Activated CD4-positive, CD25-positive, alpha-beta regulatory T cell treated with anti-CD3 and anti-CD28 coated beads, Interleukin-2, amount 50 U/mL, for 72 hours (primary cell): ENCODE measurements at places on chromosomes 3 and 15.

GRCh38 chr15:71568227-71568626, 242.1 kb upstream of the NR2E3 start:
- DNase-seq: no peak

DNA sequence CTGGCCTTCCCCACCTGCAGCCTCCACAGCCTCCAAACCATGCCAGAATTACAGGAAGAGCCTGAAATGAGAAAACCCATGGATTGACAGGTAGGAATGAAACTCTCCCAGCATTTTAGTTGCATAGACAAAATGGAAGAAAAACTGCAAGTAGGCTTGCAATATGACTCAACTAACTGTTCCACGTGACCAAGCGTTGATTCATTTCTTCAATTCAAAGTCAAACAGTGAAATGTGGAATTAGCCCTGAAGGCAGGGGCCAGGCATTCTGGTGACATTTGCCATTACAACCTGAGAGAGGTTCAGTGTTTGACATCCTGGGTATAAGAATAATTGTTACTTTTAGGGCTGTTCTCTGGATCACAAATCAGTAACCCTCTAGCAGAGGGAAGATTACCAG, 676.5 kb upstream of the CFAP20DC start:
- DNase-seq: no peak

DNA sequence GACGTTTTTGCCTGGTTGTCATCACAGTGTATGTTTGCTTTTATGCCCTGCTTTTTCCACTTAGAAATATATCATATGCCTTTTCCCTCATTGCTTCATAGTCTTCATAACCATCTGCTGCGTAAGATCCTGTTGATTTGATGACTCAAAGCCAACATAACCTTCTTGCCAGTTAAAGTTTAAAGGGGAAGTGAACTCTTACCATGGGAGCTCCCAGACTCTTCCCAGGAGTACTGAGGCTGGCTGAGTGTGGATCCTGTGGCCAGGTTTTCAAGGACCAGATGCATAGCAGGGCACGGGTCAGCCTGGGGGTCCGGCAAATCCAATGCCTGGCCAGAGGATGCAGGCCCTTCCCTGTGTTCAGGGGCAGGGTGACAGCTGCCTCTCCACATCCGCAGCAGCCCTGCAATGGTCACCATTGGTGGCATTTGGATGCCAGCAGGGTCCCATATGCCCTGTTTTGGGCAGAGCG, 42.0 kb upstream of the SACM1L start:
- no peak for DNase-seq

- DNase-seq: no peak
These were observed 87.5 kb upstream of the DAZL start for GRCh38 chr3:16692486-16693344.

DNA sequence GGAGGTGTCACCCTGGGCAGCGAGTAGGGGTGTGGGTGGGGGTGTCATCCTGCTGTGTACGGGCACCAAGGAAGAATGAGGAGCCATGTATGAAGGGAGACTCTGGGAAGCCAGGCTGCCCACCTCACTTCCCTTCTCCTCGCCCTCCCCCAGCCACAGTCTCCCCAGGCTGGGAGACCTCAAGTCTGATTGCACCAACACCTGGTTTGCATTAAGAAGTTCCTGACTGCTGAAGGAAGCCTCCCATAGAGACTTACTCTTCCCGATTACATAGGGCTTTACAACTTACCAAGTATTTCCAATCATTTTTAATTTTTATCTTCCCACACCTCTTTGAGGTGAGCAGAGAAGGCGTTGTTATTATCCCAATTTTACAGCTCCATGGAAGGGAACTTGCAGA, 29.5 kb upstream of the SMAD3 start:
- no peak for DNase-seq

DNA sequence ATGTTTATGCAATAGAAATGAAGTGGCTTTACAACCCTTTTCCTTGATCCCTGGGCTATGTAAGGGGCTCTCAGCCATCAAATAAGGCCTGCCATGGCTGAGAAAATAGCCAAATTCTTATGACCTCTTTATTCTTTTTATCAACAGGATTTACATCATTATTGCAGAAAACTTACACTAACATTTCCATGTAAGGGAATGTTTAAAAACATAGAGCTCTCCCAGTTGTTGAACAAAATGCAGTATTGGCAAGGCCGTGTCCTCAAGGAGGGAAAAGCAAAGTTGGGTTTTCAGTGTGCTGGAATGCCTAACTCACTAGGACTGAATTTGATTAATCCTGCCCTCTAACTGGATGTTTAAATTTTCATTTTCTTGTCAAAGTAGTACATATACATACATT, 22.3 kb downstream of the NR2C2 start:
- DNase-seq: no peak

GRCh38 chr3:99315896-99316295, 322.5 kb upstream of the COL8A1 start:
- DNase-seq: no peak

- DNase-seq: no peak
These were observed 299.5 kb downstream of the GAP43 start for GRCh38 chr3:115922681-115923347.

DNA sequence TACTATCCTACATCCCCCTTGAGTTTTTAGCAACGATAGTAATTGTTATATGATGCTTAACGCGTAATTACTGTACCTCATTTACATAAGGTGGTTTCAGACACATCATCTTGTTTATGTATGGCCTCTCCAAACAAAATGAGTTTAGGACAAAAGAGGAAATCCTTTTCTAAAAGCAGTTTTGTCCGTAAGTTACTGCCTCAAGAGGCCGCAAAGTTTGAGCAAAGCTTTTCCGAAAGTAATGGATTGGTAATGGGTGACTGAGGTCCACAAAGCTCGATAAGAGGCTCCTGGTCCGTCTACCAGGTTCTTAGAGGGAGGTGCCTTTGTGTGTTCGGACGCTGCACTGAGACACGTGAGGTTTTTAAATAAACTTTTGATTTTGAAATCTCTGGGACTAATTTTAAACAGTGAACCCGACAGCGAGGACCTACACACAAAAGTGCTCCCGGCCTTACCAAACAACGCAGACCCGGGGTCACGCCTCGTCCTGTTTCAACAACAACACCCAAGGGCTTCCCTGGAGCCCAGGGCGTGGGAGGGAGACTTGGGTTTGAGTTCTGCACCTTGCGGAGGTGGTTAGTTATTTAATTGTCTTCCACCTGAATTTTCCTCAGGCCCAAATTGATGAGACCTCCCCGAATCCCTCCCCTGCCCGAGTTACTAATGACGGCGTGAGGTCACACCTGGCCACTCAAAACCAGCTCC, 456 bp upstream of the C15orf61 start:
- DNase-seq: no peak

DNA sequence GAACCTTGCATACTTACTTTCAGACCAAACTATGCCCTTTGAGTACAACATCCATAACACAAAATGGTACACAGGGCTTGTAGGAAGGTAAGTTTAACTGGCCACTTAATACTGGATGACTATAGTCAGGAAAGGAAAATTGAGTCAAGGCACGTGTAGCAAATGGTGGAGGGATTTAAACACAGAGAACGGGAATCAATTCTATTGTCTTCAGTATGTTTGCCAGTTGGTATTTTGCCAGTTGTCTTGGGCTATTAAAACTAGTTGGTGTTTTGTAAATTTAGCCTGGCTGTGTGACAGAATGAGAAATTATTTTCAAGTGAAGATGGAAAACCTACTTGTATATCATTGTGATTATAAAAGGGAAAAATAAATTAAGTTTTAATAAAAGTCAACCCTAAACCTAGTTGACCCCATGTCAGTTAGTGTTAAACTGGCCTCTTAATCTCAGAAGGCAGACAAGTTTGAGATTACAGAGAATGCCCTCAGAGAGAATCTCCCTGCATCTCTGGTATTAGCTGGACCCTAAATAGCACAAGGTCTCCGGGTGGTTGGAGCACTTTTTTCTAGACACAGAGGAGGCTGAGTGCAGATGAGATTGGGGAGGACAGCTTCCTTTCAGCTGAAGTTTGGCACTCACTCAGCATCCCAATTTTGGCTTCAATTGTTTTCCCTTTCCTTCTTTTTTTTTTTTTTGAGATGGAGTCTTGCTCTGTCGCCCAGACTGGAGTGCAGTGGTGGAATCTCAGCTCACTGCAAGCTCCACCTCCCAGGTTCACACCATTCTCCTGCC, 91.2 kb downstream of the MB21D2 start:
- DNase-seq: no peak

- no peak for DNase-seq
These were observed 97.3 kb downstream of the AKAP13 start for GRCh38 chr15:85477730-85478129.

DNA sequence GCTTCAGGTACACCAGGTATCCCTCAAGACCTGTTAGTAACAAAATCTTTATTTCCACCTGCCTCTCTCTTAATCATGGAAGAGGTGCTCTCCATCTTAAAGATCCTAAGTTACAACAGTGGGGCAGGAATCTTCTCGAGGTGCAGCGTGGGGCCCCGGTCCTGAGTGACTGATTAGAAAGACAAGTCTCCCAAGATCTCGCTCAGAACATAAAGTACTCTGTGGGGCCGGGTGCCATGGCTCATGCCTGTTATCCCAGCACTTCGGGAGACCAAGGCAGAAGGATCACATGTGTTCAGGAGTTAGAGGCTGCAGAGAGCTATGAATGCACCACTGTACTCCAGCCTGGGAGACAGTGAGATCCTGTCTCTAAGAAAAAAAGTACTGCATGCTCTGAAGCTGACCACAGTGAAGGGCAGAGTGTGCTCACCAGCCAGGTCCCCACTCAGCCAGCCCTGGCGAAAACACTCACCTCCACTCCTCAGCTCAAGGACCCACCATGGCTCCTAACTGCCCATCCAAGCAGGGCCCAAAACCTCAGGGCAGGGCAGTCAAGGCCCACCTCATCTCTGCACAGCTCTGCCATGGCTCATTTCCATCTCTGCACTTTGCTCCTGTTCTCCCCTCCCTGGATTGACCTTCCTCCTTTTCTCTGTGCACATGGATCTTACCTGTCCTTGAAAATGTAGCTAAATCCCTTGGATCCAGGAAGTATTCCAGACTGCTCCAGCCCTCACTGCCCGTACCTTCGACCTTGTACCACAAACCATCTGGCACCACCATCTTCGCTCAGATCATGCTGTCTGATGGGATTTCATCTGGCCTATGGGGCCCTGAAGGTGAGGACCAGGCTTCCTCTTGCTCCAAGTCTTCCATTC, 7.1 kb downstream of the SEMA7A start:
- no peak for DNase-seq

DNA sequence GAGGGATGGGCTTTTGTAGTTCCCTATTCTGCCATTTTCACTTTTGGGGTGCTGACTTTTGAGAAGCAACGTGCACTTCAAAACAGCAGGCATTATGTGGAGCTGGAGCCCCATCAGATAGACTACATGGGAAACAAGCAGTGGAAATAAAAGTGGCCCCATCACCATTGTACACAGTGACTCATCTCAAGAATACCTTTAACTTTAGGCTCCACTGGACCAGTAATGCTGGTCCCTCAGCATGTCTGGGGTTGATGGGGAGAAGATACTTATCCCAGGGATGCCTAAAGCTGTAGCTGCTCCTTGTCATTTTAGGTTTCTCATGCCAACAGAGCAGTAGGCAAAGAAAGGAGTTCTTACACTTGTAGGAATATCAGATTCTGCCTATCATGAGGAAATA, 45.0 kb downstream of the LSM3 start:
- no peak for DNase-seq

- DNase-seq: no peak
These were observed 242.9 kb upstream of the BHLHE40 start for GRCh38 chr3:4736284-4736861.

DNA sequence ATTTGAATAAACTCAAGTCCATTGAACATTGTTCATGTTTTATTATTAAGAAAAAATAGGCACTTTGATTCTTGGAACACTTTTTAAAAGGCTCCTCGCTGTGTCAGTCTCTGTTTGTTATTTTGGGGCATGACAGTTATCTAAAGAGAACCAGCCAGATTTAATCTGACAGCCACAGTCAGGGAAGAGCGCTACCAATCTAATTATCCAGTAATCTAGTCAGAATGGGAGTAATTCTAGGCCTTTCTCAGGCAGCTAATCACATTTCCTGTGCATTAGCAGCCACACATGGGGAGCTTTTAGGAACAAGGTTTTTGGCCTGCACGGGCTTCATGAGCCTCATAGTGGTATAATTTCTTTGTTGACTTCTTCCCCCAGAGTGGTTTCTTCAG, 362.2 kb downstream of the RBMS3 start:
- no peak for DNase-seq

DNA sequence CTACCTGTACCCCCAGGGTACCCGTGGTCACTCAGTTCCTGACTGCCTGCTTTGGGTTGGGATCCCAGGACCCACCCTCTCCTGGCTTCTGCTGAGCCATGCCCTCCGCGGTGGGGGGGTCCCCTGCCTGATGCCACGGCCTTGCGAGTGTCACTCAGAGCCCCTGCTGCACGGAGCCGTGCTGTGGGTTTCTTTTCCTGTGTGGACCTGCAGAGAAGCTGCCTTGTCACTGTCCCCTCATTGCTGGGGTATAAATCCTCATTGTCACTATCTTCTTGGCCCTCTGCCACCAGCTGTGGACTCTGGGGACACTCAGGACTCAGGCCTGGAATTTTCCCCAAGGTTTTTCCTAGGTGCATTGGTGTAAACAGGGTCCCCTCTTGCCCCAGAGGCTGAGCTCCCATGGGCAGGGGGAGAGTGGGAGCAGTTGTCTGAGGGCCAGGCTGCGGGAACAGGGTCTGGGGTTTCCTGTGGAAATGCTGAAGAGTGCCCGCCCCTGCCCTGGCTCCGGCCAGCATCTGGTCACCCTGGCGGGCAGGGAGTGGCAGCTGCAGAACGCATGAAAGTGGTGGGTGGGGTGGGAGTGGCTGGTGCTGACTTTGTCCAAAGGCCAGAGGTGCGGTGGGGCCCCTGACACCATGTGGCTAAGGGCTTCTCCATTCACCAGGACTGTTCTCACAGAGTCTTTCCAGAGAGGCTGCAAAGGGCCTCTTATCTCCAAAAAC, 191.7 kb downstream of the GOLGA6L6 start:
- no peak for DNase-seq

- peak; percentile 49 for DNase-seq
These were observed 641 bp downstream of the ACVR2B start for GRCh38 chr3:38454178-38454883.

GRCh38 chr3:159929171-159930141, 59.2 kb upstream of the IL12A start:
- DNase-seq: no peak

- DNase-seq: no peak
These were observed 55.5 kb upstream of the RASGRP1 start for GRCh38 chr15:38620098-38620497.

DNA sequence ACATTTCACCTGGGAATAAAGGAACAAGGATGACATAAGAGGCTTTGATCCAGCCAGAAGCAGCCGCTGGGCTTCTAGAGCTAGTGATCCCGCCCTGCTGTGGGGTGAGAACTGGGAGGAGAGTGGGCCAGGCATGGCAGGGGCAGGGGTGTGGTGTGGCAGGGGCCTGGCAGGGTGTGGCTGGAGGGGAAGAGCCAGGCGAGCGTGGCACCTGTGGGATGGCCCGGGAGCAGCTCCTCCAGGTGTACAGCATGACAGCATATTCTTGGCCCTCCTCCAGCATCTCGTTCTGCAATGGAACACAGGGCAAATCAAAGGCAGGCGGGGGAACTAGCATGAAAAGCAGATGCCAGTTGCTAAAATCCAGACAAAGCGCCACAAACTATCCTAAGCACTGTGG, 35.5 kb downstream of the CYFIP1 start:
- no peak for DNase-seq
